ENCODE measurements at places on chromosomes 16 and 17. TPM values are rescaled to one million over a fixed set of nuclear protein-coding genes. Genes with fewer than 3 reads are reported as not detected.

The OTOA gene
- total RNA-seq, result not detected

The JUP gene
- total RNA-seq, result 3.6 TPM

The UBE2G1 gene
- 37.8 TPM for total RNA-seq

The SEPTIN1 gene
- not detected for total RNA-seq

The TMEM235 gene
- not detected for total RNA-seq

The MYL4 gene
- total RNA-seq, result not detected

The FGF11 gene
- total RNA-seq, result not detected

The NRN1L gene
- total RNA-seq, result not detected

The KCNG4 gene
- not detected for total RNA-seq

The AMZ2 gene
- total RNA-seq, result 96.7 TPM

Measured in GM23248 (cell line).